NK-92 treated with Interleukin-12 subunit alpha and Interleukin-12 subunit beta, amount 100 ng/mL, for 24 hours (cell line): ENCODE measurements at places on chromosomes 13 and 19.
A peak's percentile ranks its signal among the peaks of the same experiment; 100 is the strongest.

DNA sequence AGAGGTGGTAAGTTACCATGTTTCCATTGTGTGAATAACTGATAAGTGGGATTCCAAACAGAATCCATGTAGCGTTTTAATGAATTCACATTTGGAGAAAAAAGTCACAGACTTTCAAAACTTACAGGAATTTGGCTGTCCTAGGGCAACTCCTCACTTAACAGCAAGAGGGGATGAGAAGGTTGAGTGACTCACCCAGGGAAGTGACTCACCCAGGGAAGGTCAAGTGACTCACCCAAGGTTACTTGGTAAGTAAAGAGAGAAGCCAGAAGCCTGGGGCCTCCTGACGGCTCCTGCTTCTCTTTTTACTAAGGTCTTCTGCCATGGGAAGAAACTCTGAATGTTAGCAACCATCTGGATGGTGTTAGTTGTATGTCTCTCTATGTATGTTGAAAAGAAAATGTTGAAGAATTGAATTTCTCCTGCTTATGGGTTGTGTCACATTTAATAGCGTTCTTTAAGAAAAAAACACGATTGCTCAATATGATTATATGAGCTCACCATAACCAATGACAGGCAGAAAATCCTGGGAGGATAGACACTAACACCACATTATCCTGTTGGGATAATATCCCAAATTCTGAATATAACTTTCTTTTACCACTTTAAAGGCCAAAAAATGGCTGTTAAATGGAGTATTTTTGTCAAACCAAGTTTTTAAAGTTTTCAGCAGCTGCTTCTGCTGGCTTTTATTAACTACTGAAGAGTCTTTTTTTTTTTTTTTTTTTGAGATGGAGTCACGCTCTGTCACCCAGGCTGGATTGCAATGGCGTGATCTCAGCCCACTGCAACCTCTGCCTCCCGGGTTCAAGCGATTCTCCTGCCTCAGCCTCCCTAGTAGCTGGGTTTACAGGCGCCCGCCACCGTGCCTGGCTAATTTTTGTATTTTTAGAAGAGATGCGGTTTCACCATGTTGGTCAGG lies 195.6 kb downstream of the GGACT start:
- DNase-seq: peak; percentile 71

DNA sequence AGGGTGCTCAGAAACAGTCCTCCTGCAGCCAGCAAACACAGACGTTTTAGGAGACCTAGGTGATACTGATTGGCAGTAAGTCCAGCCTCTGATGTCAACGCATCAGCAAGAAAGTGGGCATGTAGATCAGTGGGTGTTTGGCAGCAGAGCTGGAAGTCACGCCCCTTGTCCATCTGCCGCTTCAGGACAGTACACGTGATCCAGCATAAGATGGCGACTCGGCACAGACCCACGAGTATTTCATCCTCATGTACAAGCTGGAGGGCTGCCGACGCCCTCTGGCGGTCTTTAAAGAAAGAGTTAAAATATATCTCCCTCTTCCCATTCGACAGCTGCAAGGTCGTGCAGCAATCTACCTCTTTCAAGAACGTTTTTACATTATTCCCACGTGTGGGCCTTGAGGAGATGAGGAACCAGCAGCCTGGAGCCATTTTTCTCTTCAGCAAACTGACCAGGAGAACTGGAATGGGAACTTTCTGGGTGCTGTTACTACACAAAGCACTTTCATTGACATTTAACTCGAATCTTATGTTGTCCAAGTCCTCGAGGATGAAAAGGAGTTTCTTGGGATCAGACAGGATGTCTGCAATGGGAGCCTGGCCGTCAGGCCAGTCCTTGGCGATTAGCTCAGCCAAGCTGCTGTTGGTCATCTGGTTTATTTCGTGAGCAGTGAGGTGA lies 22.3 kb downstream of the NLRP11 start:
- DNase-seq: peak; percentile 36

DNA sequence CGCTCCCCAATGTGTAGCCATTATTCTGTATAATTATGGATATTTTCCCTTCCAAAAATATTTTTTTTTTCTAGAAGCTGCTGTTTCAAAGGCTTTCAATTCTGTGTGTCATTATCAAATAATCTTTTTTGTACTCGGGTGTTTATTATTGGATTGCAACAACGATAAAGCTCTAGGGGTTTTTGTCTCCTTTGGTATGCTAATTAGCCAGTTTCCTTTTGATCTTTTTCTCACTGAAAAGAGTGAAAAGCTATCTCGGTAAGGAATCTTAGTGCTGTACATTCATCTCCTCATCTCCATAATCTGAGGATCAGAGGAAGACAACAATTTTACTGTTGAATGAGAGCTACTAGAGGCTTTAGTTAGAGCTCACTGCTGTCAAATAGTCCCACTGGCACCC lies 136.6 kb downstream of the OLFM4 start:
- no peak for DNase-seq

DNA sequence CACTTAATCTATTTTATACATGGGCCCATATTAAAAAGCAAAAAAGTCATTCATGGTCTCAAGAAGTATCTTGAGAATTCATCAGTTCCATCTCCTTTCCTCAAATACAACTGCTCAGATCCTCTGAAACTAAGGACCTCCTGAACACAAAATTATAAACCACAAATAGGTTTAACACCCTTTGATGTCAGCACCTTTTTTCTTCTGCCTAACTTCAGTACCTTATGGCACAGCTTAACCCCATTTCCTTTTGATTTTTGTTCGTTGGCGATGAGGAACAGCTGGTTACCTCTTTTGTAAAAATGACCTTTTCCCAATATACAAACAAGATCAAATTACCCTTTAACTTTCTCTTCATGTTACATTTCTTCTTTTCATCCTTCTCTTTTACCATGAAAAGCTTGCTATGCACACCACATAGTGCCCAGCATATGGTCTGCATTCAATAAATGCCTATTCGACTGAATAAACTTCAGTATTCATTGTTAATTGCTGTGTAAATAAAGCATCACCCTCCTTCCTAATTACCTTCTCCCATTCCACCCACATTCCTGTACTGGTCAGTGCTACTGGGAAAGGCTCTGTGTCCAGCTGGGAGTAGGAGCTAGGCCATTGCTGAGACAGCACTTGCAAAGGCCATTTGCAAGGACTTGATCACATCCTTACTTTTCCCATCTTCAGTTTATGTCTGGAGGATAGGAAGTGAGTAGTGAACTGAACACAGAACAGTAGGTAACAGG lies 317.9 kb downstream of the SHISA2 start:
- DNase-seq: no peak

DNA sequence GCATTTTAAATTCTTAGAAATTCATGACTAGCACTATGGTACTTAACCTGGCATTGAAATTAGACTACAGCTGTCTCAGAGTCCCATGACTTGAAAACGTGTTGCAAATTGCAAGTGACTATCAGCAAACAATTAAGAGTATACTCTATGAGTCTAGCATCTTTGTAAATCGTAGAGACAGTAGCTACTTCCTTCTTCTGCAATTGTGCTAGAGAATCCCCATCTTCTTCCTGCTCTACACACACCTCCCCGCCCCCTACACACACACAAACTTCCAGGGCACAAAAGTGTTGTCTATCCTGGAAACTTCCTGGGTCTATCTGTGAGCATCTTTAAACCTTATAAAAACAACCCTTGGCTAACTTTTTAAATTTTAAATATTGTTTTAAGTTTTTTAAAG lies 35.2 kb upstream of the MIR17HG start:
- DNase-seq: no peak

DNA sequence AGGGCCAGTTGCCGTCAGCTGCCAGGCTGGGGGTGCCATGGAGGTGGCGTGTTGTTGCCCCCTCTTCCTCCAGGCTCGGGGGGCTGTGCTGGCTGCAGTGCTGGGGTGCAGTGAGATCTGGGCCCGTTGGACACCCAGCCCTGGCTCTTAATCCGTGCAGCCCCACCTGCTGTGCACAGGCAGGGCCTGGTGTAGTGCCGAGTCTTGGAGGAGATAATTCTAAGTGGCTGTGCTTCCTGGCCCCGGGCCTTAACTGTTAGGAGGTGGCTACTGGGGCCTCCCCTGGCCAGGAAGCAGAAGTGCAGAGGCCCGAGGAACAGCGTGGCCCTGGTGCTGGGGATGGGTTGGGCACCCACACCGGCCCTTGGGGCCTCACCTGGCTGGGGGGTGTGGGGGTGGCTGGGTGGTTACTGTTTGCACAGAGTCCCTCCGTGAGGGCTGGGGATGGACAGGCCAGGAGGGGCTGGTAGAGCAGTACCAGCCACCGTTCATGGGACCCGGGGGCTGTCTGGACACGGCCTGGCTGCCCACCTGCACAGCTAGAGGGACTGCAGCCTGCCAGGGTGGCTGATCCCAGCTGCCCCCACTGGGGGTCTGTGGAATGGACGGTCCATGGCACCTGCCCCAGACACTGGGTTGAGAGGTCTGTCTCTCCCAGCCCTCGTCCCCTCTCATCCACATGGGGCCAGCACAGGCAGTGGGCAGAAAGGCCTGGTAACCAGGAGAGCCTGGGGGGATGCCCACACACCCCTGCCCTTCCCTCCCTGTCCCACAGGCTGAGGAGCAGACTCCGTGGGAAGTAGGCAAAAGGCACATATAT lies 3.3 kb downstream of the GPX4 start:
- no peak for DNase-seq

DNA sequence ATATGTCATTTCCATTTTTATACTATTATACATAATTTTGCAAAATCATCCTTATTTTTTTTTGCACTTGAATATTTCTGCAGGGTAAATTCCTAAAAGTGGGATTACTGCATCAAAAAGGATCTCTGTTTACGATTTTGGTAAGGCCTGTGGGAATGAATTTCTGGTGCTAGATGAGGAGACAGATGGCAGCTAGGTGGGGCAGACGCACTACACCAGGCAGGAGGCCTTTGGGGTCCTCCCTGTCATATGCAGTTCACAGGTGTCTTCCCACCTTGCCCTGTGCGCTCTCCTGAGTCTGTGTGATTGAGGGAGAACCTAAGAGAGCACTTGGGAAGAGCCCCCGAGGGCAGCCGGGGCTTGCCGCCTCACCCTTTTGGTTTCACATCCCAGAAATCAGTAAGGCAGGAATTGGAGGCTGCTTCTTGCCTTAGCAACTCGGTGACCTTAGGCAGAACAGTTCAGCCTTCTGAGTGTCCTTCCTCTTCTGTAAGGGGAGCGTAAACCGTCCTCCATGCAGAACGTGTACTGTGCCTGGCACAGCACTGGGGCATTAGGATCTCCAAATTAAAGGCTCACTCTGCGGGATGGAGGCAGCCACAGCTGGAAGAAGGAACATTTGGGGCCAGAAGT lies 13.4 kb upstream of the GJB2 start:
- no peak for DNase-seq

- DNase-seq: no peak
Measured at GRCh38 chr13:21511849-21512248, 52.7 kb upstream of the ZDHHC20 start.

DNA sequence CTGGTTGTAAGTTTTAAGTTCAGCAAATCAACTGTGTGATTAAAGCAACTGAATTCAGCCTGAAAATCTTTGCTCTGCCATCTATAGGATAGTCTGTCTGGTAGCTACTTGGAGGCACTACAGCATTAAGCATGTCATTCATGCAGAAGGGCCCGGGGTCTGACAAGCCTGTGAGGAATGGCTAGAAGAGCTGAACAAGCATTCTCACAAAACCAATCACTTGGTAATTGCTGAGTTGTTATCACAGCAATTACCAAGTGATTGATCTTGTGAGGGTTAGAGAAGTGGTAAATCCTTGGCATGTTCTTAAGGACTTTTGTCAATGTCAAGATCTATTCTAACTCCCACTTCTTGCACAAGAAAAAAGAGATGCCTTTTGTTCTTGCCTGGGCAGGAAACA lies 356.1 kb downstream of the FGF14 start:
- no peak for DNase-seq

- no peak for DNase-seq
Measured at GRCh38 chr13:36286006-36286405, 11.6 kb downstream of the CCDC169 start.

GRCh38 chr13:85698256-85698655 lies 101.0 kb downstream of the SLITRK6 start:
- no peak for DNase-seq

- no peak for DNase-seq
Measured at GRCh38 chr13:67061750-67062149, 168.4 kb downstream of the PCDH9 start.

- DNase-seq: no peak
Measured at GRCh38 chr13:96248103-96248502, 158.2 kb downstream of the HS6ST3 start.

DNA sequence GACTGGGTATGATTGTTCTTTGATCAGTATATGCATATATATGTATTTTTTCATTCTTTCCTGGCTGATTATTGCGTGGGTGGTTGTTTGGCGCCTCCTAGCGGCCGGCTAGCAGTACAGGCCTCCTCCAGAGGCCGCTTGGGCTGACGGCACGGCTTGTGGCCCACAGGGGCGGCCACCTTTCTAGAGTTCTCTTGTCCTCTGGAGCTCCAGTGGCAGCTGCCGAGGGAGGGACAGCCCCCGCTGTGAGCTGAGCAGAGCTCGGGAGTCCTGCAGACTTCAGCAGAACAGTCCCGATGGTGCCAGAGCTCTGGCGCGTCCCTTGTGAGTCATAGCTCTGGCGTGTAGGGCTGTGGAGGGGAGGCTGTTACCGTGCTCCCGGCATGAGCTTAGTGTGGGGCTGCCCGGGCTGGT lies 22.5 kb upstream of the ZNF429 start:
- no peak for DNase-seq

GRCh38 chr13:36061054-36061453 lies 70.1 kb downstream of the DCLK1 start:
- DNase-seq: no peak

DNA sequence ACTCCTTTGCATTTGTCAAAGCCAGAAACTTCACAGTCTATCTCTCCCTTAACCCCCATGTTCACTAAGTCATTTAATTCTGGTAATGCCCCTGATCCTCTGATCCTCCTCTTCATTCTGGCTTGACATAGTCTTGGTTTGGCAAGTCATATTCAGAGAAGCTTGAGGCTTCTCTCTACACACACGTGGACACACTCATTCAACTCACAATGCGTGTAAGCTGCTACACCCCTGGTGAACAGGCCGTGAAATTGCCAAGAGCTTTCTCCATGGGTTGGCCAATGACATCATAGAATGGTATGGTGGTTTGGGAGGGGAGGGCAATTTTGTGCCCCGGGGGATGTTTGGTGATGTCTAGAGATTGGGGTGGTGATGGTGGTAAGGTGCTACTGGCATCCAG lies 47.9 kb upstream of the FLT1 start:
- DNase-seq: no peak

DNA sequence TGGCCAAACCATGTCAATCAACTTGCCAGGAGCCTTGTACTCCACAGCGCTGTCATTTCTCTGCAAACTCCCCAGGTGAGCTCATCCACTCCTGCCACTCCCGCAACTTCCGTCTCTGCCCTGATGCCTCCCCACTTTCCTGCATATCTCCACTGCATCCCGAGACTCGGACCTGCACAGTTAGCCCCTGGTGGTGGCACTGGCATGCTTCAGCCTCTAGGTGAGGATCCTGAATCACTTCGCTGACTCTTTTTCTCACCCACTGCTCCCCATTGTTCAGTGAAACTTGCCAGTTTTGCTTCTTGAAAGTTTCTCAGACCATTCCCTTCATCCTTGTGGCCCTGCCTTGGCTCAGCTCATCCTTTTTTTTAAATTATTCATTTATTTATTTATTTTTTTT lies 3.4 kb upstream of the CTU1 start:
- DNase-seq: no peak
